Activated T-cell treated with anti-CD3 and anti-CD28 coated beads for 24 hours (primary cell): ENCODE measurements at places on chromosomes 13 and 19.

GRCh38 chr13:40680659-40681323 is 14.3 kb upstream of the FOXO1 start:
- DNase-seq = no peak

- DNase-seq = no peak
Observed at GRCh38 chr13:20393273-20394168, 132.1 kb downstream of the CRYL1 start.

DNA sequence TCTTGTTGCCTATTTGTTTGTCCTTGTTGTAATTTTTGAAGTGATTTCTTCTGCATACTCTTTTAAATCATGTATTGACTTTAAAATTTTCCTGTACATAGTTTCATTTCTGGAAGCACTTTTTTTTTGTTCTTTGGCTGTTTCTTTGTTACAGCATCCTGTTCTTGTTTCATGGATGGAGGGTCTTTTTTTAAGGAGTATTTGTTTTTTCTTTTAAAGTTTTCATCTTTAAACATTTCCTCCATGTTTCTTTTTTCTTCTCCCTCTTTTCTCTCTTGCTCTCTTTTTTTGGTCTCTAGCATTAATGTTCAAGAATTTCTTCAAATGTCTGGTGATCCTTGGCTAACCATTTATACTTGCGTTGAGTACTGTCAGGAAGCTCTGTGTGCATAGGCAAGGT is 58.8 kb downstream of the URI1 start:
- DNase-seq = no peak

GRCh38 chr19:4660181-4660791 is 9.9 kb downstream of the MYDGF start:
- DNase-seq = no peak

DNA sequence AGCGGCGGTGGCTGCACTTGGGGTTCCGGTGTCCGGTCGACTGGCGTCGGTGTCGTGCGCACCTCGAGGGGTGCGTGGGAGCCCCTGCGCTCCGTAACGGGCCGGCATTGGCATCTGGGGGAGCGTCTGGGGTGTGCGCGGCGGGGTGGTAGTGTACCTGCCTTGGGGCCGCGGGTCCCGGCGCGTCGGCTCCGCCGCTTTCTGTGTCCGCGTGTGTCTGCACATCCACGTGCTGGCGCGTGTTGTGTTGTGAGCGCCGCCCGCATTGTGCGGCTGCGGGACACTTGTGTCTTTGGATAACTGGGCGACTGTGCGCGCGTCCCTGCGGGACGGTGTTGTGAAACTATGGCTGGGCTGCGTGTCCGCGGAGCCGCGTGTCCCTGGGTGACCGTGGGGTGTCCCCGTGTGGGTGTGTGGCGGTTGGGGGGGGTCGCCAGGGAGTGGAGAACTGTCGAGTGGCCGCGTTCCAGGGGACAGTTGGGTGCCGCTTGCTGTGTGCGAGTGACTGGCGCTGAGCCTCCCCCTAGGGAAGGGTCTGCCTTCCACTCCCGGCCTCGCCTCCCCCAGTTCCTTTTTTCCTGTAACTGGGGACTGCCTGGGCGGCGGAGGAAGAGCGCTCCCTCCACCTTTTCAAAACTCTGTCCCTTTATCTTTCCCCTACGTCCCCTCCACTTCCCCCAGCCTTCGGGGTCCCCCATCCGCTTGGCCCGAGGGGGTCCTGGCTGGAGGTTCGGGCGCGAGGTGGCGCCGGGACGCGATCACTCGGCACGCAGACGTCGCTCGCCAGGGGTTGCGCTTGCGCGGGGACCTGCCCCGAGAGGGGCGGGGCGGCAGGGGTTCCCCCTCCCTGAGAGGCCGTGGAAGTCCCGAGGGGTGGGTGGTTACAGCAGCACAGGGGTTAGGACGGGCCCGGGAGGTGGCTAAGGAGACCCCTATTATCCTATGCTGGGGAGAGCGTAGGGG is 5.7 kb upstream of the NFIC start:
- DNase-seq = peak; percentile 73

GRCh38 chr13:20127562-20128458 is 33.0 kb downstream of the GJA3 start:
- no peak for DNase-seq

DNA sequence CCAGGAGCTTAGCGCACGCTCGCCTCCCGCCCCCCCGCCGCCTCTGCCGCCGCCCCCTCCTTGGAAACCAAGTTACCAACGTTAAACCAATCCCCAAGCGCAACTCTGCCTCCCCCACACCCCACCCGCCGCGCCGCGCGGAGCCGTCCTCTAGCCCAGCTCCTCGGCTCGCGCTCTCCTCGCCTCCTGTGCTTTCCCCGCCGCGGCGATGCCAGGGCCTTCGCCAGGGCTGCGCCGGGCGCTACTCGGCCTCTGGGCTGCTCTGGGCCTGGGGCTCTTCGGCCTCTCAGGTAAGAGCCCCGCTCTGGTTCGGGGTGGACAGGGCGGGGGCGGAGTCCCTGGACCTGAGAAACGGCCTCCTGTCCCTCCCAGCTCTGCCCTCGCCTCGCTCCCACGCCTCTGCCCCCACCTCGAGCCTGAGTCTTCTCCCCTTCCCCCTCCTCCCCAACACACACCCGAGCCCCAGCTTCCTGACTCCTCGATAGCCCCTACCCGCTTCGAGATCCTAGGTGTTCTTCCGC is at the start of gene ICAM5:
Gene ICAM5 (plus strand): TSS at position 117 of the 521 bp plus-strand sequence. CDS start 92 bp downstream, at position 209.
- DNase-seq = no peak

DNA sequence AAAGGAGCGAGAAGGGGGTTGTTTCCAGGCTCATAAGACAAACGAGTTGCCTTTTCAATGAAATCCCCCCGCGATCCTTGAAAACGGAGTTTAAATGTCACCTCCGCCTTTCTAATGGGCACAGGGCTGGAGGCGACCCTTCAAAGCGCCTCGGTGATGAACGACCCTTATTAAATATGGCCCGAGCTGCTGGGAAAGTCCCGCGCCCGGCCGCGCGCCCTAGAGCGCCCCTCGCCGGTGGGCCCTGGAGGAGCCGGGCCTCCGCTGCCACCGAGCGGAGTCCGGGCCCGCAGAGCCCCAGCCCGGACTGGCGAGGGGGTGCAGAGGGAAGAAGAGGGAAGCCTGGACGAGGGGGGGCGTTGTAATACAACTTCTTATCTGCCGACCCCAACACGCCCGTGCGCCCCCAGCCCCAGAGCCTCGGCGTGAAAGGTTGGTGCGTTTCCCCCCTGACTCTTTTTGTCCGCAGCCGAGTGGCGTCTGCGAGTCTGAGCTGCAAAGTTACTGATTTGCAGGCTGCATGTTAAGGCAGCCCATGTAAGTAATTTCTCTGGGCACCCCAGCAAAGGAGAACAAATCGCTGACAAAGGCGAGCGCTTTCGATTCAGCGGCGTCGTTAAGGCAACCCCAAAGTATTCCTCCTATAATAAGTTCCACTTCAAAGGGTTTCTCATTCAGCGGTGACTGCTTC is 11.9 kb downstream of the ZIC5 start:
- no peak for DNase-seq

DNA sequence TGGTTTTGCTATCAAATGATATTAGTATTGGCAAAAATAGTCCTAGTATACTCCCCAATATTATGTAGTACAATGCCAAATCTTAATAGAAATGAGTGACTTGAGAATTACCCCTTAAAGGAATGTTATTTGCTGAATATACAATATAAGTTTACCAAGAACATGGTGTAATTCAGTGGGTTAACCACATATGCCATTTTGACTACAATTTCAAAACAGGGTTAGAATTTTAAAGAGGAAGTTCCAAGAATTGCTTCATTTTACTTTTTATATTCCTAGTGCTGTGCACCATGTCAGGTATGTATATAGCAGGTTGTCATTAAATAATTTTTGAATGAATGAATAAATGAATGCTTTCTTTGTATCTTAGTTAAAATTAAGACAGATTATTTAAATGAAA is 66.3 kb downstream of the LMO7 start:
- DNase-seq = no peak

DNA sequence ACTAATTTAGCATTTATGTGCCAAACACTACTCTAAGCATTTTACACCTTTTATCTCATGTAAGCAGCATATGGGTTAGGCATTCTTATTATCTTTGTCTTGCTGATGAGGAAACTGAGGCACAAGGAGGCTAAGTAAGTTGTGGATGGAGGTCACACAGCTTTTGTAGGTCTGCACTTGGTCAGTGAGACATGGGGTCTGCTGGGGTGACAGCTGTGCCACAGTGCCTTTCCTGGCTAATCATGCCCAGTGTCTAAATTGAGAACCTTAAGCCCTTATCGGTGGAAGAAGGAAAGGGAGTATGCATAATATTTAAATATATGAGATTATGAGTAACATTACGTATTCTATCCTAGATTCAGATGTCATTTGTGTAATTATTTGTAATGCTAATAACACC is 226.2 kb downstream of the GGACT start:
- DNase-seq = no peak

GRCh38 chr13:83881140-83881684 is 1.1 kb downstream of the SLITRK1 start:
- DNase-seq = no peak

- DNase-seq = no peak
Observed at GRCh38 chr13:42638886-42639285, 64.9 kb downstream of the TNFSF11 start.

- no peak for DNase-seq
Observed at GRCh38 chr19:49932731-49933131, 3.4 kb upstream of the NUP62 start.

DNA sequence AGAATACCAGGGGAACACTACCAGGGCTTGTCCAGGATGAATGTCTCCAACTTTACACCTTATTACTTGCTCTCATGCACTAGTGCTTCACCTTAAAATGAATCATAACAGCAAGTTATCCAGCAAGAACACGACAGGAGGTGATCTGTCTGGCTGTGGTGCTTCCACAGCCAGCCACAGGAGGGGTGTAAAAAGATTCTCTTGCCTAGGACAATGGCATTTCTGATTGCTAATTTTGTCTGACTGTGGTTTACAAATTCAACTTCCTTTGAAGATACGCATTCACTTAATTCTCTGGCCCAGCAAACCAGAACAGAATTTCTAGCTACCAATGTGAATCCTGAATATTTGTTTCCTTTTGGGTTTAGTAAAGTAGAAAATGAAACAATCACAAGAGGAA is 23.1 kb upstream of the COG3 start:
- no peak for DNase-seq

- no peak for DNase-seq
Observed at GRCh38 chr13:39051157-39051556, 12.9 kb downstream of the NHLRC3 start.

GRCh38 chr19:13115936-13116281 is 631 bp downstream of the TRMT1 start:
- DNase-seq = no peak

DNA sequence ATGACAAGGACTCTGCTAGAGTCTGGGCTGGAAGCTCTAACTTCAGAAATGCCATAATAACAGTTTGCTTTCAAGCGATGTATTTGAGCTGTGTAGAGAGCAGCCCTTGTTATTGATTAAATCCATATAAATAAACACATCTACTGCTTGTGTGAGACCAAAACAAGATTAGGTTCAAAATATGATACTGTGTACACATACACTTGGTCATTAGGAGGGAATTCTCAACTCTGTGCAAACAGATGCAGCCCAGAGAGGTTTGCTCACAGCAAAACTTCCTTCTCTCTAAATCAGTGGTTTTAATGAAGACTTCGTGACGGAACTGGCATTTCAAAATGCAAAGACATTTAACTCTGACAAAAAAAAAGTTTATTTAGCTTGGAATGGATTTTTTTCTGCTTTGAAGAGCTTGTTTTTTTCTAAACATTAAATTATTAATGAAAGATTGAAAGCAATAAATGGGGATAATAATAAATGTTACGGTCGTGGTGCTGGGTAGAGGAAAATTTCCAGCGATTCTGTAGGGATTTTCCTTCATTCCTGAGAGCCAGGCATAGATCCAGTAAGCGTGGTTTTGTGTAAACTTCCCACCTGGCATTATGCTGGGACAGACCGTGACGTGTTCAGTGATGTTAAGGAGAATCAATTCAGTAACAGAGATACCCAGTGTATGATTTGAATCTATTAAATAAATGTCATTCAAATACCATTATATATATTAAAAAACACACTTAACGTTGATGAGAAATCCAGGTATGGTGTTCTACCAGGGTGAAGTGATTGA is 213.7 kb downstream of the TEX29 start:
- DNase-seq = no peak

GRCh38 chr13:22061371-22061805 is 390.5 kb downstream of the FGF9 start:
- peak; percentile 55 for DNase-seq

DNA sequence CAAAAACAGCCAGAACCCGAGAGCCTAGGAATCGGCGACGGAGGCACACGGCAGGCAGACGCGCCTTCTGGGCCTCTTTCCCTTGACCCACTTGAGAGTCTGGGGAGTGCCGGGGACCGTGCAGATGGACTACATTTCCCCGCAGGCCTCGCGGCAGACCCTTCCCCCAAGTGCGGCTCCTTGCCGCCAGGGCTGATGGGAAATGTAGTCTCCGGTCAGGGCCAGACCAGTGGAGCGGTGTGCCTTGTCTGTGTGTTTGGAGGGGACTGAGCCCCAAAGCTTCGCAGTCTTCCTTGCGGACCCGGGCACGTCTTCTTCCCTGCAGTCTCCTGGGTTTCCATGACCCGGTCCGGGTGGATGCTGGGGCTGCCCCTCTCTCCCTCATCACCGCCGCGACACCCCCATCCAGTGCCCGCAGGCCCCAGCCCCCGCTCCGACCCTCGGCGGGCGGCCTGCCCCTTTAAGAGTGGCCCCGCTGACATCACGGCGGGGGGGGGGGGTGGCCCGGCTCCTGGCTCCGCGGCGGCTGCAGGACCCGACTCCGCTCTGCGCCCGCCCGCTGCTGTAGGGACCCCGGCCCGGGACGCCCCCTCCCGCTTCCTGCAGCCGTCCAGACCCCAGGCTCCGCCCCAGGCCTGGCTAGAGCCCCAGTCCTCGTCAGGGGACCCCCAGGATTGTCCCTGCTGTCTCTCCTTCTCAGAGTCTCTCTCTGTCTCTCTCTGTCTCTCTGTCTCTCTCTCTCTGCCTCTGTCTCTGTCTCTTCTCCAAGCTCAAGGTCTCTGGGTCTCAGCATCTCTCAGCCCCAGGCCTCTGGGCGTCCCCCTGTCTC is 758 bp upstream of the CACNG7 start:
- peak; percentile 44 for DNase-seq

DNA sequence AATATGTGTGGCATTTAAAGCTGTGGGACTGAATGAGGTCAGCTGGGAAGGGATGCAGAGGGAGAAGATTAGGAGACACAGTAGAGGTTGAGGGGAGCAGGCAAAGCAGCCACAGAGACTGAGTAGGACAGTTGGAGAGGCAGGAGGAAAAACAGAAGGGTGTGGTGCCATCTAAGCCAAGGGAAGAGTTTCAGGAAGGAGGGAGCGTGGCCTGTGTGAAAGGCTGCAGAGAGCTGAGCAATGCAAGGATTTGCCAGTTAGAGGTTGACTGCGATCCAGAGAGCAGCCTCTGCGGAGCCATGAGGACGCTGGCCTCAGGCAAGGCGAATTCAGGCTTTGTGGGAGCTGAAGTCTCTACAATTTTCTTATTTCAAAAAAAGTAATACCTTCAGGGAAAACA is 28.9 kb downstream of the SOX21 start:
- DNase-seq = no peak

- DNase-seq = no peak
Observed at GRCh38 chr13:50512474-50513299, 330.8 kb downstream of the DLEU7 start.
